A549 (cell line): ENCODE measurements at places on chromosomes 1 and 21.

DNA sequence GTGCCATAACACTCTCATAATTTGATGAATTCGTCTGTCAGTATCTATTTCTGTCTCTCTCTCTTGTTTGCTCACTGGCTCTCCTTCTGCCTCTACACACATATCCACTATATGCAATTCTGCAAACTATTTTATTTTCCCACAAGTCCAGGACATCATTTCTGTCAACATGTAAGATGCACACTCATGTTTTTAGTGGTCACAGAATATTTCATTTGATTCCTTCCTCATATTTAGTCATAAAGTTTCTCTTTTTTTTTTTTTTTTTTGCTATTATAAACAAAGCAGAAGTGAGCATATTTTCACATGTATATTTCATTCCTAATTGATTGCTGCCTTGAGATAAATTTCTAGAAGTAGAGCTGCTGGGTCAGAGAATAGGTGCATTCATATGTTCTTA, 165.3 kb downstream of the PGBD5 start:
- DNase-seq, result no peak

DNA sequence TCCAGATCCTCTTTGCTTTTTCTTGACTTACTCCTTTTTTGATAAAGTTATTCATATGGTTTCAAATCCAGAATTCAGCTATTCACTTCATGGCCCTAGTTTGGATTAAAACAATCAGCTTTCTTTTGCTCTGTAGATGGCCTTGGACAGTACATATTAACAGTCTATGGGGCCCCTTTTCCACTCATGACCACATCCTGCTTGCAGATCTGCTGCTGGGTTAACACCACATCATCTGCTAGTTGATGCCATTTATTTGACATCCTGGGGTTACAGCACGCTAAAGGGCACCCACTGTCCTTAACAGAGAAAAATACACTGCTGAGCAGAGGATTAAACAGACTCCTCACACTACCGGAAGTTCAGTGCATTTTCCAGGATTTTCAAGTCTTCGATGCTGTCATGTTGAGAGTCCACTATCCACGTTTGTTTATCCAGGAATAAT, 941 bp upstream of the IFI16 start:
- no peak for DNase-seq

- no peak for DNase-seq
Observed at GRCh38 chr1:223859058-223859457, 13.3 kb upstream of the TP53BP2 start.

DNA sequence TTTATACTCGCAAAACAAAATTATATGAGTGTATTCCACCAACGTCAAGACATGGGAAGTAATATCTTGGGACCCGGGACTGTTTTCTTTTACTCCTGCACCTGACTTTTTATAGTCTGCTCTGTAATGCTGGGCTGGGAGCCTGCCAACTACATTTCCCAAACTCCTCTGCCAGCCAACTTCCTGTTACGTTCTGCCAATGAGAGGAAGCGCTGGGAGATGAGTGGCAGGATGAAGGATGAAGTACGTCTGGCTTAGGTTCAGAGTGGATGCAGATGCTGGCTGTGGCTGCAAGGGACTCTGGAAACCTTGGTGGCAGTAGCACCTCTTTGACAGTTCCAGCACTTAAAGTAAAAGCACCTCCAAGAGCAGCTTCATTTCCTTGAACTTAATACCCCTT, 59.6 kb downstream of the USP24 start:
- DNase-seq, result no peak

- no peak for DNase-seq
Observed at GRCh38 chr1:17857996-17858395, 102.9 kb downstream of the ACTL8 start.
